Brain (organoid and tissue), 16 donors: ENCODE measurements at places on chromosomes 3 and 15.
A peak's percentile ranks its signal among the peaks of the same experiment; 100 is the strongest.

GRCh38 chr15:83561661-83562060 lies 92.3 kb upstream of the ADAMTSL3 start:
- DNase-seq: no peak

GRCh38 chr3:132659000-132659364 lies 627 bp downstream of the ACAD11 start:
- no peak for DNase-seq

DNA sequence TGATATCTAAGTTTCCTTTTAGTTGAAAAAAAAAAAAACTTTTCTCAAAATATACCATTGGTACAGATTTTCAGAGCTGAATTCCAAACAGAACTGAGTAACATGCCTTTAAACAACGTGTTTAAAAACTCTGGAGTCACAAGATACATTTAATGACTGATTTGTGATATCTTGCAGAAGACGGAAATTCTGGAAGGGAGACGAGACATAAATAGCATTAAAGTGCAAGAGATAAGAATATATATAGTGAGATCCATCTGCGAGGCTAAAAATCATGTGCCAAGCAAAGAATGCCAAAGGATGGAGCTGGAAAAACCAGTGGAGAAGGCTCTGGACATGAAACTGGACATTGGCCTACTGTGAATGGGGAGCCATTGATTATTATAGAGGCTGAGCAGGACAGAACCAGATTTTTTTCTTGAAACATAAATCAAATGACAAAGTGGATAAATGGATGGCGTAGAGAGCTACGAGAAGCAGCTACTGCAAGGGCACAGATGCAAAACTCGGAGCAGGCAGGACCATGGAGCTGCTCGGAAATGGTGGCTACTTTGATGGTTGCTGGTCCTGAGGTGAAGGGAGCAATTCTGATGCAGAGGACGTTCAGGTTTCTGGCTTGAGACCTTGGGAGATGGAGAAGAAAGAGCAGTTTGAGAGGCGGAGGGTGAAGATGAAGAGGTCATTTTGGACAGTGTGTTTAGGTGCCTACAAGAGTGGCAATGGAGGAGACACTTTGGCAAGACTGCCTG lies 88.8 kb downstream of the CPN2 start:
- no peak for DNase-seq

GRCh38 chr3:23320586-23321570 lies 117.8 kb downstream of the UBE2E2 start:
- no peak for DNase-seq

DNA sequence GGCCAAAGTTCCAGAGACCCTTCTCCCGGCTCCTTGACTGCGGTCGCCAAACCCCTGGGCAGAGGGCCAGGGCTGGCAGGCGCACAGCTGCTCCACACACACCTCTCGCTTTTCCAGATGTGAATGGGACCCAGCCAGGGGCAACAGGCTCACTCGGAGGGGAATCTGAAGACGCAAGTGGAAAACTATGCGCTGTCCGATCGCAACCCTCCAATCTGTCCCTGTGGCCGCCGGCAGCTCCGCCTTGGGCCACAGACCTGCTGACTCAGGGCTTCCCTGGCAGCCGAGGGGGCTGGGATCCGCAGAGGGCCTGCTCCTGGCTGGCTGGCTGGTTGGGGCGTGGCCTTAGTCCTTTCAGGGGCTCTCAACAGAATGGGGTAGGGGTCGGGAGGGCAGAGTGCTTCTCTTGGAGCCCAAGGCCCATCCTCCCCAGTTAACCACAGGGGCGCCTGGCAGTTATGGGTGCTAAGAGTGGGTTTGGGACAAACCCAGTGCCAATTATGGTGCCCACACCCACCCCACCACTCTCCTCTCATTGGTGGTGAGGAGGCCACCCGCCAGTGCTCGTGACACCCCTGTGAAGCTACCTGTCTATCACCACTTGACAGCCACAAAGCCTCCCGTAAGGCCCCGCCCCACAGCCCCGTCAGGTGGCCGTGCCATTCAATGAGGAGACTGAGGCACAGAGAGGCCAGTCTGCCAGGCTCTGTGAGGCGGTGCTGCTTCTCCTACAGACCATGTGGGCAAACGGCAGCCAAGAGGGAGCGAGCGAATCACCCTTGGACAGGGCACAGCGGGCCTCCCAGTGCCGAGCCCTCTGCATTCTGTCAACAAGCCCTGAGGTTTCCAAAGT lies 53.8 kb downstream of the IQSEC1 start:
- peak; percentile 36 for DNase-seq

DNA sequence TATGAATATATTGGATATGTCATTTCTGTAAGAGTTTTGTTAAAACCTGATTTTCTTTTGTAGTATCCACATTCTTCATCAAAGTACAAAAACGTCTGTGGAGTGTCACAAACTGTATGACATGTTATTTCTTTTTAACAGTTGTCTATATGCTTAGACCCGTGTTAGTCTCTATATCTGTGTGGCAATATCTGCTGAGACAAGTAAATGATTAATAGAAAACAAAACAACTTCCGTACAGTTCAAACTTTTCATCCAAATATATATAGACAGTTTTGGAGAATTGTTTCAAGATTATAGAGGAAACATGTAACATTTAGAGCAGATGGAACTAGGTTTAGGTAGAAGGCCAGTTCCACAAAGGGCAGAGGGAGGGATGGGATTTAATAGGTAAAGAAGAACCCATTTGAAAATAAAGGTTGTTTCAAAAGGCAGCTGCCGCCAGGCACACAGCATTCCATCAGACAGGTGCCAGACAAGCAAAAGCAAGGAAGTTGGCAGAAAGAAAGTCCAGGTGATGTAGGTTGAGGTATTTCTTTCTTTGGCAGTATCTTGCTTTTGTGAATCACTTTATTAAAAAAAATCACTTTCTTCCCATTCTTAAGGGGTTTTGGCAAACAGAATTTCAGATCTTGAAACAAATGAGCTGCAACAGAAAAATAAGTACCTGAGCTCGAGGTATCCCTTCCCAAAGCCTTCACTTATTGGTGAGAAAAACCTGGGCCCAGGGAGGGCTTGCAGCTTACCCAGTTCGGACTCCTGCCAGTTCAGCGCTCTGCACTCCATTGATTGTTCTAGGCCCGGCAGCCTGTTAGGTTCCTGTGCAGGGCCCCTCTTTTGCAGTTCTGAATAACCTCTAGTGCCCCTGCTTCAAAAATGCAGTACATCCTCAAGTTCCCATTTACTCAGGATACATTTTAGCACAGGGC lies 49.0 kb downstream of the LRRN1 start:
- no peak for DNase-seq

DNA sequence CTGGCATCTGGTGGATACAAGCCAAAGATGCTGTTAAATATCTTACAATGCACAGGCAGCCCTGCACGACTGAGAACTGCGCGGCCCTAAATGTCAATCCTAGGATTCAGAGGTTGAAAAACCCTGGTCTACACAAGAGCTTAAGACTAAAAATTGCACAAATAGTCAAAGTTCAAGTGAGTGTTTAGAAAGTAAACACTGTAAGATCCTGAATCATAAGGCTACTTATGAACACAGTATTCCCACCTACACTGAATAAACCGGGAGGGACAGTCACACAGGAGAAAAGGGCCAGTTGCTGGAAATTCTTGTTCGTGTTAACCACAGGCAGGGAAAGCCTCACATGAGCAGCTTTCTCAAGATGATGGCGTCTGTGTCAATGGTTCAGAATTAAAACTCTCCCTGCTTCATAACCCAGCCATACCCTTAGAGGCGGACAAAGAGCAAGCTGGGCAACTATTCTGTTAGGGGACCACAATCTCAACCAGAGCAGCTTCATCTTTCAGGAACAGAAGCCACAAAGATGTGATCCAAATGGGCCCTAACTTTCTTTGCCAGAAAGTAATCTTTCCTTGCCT lies 37.7 kb downstream of the LRIG1 start:
- no peak for DNase-seq

DNA sequence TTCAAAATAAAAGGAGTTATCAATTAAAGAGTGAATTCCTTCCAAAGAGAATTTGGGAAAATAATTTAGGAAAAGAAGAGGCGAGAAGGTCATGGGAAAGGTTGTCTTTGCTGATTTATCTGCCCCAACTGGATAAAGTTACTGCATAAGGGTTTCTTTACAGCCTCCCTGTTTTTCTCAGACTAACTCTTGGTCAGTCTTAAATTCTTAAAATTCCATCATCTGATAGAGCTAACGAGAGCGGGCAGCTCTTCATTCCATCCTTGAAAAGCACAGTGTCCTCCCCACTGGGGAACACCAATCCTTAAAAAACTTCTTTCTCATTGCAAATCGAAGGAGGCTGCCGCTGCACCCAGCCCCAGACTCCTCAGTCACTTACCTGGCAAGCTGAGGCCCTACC lies 107.2 kb downstream of the PGPEP1L start:
- DNase-seq: no peak

DNA sequence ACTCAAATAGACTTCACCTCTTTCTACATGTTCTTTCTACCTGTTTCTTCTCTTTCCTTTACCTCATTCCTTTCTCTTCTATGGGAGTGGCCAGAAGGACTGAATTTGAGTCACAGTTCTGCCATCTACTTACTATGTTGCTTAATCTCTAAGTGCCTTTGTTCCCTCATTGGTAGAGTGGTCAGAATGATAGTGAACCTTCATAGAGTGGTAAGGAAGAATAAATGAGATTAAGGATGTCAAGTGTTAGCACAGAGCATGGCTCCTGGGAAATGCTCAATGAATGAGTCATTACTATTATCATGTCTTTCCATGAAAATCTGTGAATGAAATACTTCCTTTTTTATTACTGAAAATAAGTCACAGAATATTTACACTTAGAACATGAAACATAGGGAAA lies 17.5 kb downstream of the TMEM207 start:
- no peak for DNase-seq

GRCh38 chr3:166123088-166123487 lies 285.9 kb upstream of the BCHE start:
- no peak for DNase-seq

DNA sequence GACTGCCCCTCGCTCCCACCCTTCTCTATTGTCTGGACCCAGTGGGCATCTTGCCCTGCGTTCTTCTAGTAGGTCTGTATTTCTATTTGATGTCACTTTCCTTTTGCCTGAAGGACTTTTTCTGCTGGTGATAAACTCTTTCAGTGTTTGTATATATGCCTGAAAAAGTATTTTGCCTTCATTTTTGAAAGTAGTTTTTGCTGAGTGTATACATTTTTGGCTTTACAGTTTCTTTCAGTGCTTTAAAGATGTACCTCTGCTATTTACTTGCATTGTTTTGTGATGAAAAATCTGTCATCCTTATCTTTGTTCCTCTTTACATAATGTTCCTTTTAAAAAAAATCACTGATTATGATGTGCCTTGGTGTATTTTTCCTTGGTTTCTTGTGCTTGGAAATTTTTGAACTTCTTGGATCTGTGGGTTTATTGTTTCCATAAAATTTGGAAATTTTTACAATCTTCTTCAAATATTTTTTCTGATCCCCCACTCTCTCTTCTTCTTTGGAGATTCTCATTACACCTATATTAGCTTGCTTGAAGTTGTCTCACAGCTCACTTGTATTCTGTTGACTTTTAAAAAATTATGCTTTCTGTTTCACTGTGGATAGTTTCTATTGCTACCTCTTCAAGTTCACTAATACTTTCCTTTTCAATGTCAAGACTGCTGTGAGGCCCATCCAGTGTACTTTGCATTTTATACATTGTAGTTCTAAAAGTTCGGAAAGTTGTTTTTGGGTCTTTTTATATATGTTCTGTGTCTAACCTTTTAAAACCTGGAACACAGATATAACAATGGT lies 67.8 kb downstream of the RGMA start:
- DNase-seq: no peak

- no peak for DNase-seq
Observed at GRCh38 chr15:56467616-56468015, 2.7 kb upstream of the MNS1 start.

DNA sequence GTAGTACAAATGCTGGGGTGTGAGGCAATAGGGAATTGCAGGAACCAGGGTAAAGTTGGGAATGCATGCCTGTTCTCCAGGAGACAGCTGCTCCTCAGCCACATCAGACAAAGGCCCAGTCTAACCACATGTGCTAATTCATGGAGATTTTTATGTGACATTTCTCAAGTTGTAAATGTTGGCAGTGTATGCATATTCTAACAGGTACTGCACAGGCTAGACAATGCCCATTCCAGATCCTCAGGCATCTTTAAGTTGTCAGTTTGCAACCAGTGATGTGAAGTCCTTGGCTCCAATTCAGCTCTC lies 84.9 kb downstream of the EEFSEC start:
- DNase-seq: no peak

DNA sequence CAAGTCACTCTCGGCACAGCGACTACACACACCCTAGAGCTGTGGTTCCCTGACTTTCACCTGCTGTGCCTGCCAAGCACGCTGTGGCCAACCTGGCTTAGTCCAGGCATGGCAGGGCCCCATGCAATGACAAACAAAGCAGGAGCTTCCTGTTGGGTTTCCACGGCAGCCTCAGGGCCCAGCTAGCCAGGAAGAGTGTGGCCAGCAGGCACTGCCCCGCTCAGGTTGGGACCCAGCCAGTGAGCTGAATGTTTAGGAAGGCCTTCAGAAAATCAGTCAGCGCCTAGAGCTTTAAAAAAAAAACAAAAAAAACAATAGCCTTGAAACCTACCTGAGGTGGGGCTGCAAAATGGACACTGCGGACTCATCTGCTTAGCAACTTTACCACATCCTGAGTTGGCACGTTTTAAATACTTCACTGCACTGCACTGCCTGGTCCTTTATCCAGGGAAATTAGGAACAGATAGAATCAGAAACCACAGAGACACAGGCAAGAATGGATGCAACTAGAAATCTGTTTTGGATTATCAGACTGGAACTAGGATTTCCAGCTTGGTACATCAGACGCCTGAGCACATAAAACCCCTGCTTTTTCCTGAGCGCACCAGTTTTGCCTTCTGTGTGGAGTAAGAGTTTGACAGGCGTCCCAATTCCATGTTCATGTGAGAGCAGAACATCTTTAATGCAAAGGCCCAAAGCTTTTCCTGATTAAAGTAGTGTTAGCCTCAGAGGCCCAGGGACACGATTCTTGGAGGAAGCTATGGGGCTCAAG lies 36.2 kb upstream of the LDHAL6B start:
- DNase-seq: no peak

- no peak for DNase-seq
Observed at GRCh38 chr3:113714702-113715101, 18.3 kb upstream of the USF3 start.

- DNase-seq: no peak
Observed at GRCh38 chr3:79809106-79809505, 41.3 kb upstream of the ROBO1 start.

- DNase-seq: no peak
Observed at GRCh38 chr15:91496754-91497691, 356.5 kb upstream of the SLCO3A1 start.

DNA sequence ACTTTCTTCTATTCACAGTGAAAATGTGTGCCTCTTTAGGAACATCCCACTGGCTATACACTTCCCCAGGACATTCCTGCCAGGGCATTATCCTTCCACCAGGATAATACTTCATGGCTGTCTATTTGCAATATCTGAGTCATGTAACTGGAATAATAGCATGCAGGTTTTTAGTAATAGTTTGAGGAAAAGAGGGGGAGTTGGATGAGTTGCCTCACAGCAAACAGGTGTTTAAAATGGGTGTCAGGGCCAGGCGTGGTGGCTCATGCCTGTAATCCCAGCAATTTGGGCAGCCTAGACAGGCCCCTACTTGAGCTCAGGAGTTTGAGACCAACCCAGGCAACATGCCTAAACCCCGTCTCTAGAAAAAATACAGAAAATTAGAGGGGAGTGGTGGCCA lies 585.9 kb downstream of the DIPK2A start:
- no peak for DNase-seq
